ENCODE measurements at places on chromosomes 13 and 19.

DNA sequence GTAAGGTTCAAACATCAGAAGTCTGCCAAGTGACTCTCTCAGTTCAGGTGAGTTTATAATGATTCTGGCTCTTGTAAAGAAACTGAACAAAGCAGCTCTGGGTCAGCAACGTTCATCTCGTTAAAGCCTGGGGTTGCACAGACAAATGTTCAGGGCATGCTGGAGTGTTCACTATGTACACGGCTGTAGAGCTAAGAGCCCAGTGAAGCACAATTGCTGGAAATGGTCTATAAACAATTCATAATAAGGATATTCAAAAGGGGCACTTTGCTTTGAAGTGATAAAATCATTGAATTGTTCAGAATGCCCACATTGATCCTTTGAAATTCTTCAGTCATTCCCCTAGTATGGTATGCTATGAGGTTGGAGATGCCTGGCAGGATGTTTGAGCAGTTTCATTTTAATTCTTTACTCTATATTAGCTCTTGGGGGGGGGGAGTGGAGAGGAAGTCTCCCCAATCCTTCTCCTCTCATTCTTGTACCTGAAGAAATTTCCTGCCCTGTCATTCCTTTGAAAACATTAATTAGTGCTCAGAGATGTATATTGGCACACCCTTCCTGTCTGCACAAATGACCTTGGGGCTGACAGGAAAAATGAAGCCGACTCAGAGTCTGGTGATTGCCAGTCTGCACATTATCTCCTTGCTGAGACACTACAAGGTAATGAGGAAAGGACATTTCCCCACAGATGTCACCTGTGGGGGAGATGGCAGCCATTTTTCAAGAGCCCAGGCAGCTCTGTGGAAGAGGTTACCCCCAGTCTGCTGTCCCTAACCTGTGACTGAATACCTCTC lies 145.5 kb downstream of the DLEU7 start:
- DNase-seq = no peak

- no peak for DNase-seq
Observed at GRCh38 chr13:111413407-111414187, 93.2 kb downstream of the TEX29 start.

GRCh38 chr19:17138937-17139598 lies 63.5 kb downstream of the MYO9B start:
- no peak for DNase-seq

GRCh38 chr13:28564030-28564429 lies 69.1 kb upstream of the FLT1 start:
- no peak for DNase-seq

GRCh38 chr19:11483366-11484111 lies 2.7 kb upstream of the ELAVL3 start:
- no peak for DNase-seq

DNA sequence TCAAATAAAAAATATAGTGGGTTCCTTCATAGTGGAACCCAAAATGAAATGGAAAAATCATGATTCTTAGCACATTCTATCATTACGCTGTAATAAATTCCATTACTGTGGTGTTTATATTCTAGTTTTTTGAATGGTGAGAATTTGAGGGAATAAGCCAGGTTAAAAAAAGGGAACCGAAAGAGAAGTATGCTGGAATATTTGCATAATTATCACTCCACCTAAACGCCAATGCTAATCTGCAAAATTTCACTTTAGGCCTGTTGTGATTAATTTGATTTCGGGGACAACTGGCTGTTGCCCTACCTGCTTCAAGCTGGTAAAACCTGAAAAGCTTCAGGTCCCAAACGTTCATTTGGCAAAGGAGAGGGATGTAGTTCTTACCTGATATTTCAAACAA lies 32.1 kb upstream of the SCEL start:
- no peak for DNase-seq

- DNase-seq = no peak
Observed at GRCh38 chr19:48239582-48240141, 16.1 kb downstream of the CARD8 start.

DNA sequence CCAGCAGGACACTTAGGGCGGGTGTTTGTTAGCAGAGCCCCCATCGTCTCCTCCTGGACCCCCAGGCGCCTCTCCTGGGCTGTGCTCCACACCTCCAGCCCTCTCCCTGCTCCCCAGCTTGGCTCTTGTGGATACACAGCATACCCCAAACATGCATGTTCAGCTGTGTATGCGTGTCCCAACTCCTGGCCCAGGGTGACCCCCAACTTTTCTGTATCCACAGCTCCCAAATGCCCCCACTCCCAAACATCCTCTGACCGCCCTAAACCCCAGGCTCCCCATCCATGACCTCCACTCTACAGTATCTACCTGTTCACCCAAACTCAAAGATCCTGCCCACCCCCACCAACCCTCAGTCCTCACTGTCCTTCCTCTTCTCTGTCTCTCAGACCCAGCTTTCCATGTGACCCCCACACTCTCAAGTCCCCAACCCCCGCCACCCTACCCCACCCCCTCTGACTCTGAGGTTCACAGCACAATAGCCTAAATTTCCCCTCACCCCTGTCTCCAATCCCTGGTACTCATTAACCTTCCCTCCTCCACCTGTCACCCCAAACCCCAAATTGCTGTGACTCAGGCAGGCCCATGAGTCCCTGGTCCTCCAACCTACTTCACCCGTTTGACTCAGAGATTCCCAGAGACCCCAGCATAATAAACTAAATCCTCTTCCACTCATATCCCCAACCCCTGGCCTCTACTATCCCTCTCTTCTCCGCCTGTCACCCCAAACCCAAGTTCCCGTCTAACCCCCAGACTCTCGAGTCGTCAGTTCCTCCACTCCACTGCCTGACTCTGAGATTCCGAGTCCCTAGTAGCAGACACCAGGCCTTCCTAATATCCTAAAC lies 968 bp downstream of the UBE2M start:
- no peak for DNase-seq

DNA sequence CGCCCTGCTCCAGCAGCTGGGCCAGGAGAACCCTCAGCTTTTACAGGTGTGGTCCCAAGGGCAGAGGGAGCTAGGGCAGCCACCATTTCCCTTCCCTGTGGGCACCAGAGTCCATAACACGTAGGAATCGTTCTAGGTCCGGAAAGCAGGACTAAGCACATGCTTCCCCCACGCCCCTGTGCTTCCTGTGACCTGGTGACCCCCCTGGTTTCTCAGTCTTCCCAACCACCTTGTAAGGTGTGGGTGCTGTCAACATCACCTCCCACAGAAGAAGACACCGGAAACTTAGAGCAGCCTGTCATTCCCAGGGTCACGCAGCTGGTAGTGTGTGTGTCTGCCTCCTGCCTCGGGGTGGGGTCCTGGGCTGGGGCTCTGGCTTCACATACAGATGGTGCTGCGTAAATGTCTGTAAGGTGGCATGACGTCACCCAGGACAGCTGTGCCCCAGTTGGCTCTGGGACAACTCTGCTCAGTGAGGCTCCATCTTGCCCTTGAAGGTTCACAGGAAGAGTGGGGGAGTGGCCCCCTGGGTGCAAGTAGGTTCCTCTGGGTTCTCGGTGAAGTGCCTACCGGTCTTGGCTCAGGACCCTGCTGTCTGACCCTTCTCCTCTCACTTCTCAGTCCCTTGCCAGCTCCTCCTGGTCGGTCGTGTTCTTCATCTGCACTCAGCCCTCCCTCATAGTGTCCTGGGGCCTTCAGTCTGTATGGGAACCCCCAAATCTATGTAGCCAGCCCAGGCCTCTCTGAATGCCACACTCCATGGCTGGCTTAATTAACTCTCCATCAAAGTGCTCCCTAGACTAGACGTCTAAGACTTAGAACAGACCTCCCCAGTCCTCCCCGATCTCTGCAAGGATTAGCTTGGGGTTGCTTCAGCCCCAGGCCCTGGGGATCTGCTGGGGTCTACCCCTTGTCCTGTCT lies 4.0 kb downstream of the RAD23A start:
- DNase-seq = no peak

DNA sequence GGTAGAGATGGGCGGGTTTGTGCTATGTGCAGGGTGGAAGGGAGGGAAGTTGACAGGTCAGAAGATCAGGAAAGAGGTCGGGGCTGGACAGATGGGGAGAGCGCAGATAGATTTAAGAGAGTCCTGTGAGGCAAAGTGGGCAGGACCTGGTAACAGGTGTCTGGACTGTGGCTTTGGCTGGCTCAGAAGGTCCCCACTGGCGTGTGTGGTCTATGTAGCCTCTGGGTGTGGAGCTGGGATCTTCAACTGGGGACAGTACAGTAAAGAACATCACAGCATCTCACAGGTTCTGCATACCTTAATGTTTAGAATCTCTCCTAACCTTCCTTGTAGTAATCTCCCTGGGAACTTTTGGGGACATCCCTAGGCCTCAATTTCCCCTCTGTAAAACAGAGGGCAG lies 17.7 kb downstream of the CKM start:
- DNase-seq = no peak

GRCh38 chr19:29062475-29063435 lies 150.2 kb downstream of the UQCRFS1 start:
- DNase-seq = no peak

- no peak for DNase-seq
Observed at GRCh38 chr19:39342647-39343305, 555 bp downstream of the SAMD4B start.

DNA sequence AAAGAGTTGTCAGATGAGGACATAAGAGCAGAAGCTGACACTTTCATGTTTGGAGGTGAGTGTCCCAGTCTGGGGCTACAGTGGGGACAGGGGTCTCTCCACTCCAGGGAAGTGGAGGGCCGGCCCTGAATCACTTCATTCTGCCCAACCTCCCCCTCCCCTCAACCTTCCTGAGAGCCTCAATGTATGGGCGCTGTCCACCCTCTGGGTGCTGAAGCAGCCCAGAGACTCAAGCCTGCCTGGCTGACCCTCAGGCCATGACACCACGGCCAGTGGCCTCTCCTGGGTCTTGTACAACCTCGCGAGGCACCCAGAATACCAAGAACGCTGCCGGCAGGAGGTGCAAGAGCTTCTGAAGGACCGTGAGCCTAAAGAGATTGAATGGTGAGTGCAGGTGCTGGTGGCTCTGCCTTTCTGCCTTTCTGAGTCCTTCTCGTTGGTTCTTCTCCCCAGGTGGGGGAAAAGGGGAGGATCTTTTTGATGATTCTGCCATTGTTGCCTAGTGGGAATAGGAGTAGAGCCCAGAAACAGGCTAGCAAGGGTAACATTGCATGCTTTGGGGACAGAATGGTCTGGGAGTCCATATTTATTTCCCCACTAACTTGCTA lies 8.8 kb downstream of the CYP4F8 start:
- no peak for DNase-seq

GRCh38 chr13:30857018-30857417 lies 49.1 kb upstream of the MEDAG start:
- DNase-seq = no peak

DNA sequence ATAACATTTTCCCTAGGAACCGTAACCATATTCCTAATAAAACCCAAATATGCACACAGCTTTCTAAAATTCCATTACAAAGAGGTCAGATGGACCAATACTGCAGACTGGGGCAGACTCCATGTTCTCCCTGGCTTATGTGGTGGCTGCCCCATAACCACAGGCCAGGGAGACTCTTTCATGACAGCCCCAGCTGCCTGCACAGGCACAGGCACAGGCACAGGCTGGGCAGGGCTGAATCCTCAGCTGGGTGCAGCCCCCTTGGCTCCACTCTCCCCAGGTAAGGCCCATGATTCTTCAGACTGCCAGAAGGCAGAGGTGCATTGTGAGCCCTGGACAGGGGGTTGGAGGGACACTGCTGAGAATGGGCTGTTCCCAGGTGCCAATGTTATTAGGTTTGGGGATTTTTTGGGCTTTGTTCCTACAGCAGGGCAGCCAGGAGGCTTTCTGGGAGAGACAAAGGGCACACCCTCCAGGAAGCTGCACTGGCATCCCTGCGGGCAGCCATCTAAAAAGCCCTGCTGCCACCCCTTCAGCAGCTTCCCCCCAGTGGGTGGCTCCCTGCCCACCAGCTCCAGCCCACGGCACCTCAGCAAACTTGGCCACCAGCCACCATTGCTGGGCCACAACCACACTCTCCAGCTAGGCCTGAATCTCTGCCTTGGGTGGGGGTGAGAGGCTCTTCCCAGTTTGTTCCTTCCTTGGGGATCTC lies 20.0 kb downstream of the DOCK9 start:
- no peak for DNase-seq

DNA sequence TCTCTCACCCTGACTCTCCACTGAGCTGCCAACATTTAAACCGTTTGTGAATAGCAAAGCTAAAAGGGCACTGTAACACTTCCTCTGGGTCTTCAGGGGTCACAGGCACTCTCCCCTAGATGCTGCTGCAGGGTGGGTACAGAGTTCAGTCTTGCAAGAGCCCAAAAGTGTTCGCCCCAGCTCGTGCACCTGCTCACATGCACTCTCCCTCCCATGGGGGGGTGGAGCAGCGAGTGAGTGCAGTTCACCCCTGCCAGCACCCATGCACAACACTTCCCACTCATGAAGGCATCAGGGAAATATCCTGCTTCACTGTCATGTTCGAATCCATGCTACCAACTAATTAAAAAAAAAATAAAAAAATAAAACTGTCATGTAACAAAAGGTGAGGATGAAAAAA lies 950.7 kb upstream of the PRR20A start:
- no peak for DNase-seq

DNA sequence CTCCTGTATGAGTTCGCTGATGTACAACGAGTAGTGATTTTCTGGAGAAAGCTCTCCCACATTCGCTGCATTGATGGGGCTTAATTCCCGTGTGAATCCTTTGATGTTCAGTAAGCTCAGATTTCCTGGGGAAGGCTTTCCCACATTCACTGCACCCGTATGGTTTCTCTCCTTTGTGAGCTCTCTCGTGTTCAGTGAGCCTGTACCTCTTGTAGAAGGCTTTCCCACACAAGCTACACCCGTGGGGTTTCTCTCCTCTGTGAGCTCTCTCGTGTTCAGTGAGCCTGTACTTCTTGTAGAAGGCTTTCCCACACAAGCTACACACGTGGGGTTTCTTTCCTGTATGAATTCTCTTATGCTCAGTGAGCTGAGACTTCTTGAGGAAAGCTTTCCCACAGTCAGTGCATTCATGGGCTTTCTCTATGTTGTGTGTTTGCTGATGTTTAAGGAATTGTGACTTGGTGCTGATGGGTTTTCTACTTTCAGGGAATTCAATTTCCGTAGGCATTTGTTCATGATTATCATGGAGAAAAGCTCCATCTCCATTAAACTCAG lies 3.5 kb upstream of the ZNF577 start:
- no peak for DNase-seq

GRCh38 chr13:28097503-28097902 lies 2.9 kb downstream of the FLT3 start:
- no peak for DNase-seq

GRCh38 chr19:12543855-12544254 lies 7.4 kb downstream of the ZNF564 start:
- no peak for DNase-seq

DNA sequence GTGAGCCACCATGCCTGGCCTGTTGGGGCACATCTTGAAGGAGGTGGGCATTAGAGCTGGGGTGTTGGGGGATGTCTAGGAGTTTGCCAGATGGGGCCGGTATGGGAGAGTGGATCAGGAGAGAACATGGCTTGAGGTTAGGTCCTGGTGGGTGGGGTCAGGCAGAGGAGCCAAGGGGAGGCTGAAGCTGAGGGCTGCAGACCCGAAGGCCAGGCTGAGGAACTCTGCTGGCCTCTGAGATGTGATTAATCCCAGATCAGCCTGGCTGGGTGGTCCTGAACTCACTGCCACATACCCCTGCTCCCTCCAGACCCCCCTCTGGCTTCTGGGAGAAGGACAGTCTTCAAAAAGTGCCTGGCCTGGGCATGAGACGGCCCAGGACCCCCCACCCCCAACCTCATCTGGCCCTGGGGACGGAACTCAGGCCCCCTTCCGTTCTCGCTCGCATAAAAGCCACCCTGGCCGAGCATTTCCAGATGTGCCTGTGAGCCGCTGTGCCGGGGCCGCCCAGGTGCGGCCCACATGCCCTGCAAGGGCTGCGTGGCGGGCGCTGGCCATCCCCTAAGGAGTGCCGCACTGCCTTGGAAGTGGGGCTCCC lies 2.7 kb downstream of the FSTL3 start:
- no peak for DNase-seq

All from stimulated activated CD4-positive, alpha-beta T cell treated with anti-CD3 and anti-CD28 coated beads, Interleukin-15, amount 100 ng/mL, for 1 hour (primary cell).